ENCODE measurements at places on chromosomes 5 and 9.

- DNase-seq: no peak
Observed at GRCh38 chr9:5688109-5688508, 59.2 kb downstream of the RIC1 start.

- no peak for DNase-seq
Observed at GRCh38 chr9:129173296-129174101, 4.6 kb downstream of the IER5L start.

GRCh38 chr5:113122053-113122452 lies 145.5 kb downstream of the DCP2 start:
- no peak for DNase-seq

- no peak for DNase-seq
Observed at GRCh38 chr5:108670591-108671289, 77.0 kb upstream of the FER start.

DNA sequence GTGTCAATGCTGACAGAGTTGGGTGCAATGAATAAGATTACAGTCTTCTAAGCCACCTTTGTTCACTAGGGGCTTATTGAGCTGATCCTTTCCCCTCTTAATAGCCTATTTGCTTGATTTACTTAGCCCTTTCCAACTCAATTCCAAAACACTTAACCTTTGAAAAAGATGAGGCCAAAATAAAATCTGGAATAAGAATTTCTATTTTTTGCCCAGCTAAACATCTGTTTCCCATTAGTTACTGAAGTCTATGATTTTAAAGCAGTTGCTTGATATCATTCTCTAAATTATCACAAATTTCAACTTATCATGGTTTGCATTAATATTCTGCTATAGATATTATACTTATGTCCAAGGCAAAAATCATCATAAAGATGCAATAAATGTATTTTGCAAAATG lies 1272.0 kb upstream of the ACO1 start:
- no peak for DNase-seq

GRCh38 chr5:164951570-164951969 lies 1446.2 kb downstream of the MAT2B start:
- no peak for DNase-seq
